CD4-positive, alpha-beta T cell (primary cell): ENCODE measurements at places on chromosomes 12 and 14.

DNA sequence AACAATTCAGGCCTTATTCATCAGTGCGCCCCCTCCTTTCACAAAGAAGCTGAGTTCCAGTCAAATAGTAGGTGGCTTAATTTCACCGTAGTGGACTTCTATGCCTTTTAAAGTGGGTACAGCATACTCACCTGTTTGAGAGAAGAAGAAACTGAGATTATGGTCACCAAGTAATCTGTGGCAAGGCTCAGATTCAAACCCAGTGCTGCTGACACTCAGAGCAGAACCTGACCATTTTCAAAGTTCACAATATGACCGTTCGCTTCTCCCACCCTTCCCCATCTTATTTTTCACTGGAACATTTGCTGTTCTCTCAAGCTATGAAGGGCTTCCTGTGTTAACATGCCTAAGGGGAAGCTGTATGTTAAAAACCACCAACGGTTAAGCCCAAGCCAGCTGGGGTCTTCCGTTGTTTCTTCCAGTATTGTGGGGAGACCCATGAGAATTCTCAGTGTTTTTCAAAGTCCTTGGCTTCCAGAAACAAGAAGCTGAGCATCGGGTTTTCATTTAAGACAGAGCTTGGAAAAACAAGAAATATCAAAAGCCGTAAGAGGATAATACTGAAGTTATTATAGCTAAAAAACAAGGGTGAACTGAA, 6.1 kb upstream of the PSMA6 start:
- no peak for DNase-seq

GRCh38 chr12:51973560-51973959, 22.1 kb downstream of the ACVR1B start:
- DNase-seq: no peak

DNA sequence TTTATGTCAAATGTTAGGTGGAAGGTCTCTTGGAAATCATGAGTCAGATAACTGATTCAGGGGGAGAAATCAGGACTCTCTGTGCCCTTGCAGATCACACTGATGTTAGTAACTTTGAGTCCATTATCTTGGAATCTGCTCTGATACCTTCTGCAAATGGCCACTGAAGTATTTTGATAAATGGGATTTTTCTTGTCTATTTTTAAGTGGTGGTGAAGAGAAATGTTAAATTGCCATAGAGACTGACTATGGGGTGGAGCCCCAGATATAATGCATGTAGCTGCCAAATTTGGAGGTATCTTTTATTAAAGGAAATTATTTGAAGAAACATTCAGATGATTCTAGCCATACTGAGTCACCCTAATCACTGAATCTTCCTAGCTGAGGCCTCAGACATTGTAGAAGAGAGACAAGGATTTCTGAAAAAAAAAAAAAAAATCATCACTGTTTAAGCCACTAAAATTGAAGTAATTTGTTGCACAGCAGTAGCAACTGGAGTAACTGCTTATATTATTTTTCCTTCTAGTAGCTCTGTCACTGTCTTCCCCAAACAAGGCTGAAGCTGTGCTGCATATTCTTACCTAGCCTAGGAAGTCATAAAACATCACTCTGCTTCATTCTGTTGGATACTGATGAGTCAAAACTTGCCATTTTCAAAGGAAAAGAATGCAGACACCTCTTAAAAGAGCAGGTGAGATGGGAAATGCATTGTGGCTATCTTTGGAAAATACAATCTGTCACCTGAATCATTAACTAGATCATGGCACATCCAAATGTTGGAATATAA, 36.0 kb upstream of the CLEC14A start:
- DNase-seq: no peak

DNA sequence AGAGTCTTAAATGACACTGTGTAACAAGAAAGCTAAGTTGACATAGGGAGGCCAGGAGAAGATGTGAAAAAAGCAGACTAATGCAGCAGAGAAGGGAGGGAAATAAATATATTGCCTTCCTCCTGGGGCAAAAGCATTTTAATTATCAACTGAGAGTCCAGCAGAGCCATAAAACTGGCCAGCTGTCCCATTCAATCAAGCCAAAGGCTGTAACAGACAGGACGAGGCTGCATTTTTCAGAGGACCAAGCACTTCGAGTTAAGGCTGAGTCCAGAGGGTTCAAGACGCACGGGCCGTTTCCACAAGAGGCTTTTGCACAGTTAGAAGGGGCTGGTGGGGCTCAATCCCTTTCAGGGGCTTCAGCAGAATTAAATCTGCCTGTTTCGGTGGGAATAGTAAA, 20.4 kb downstream of the MAP3K9 start:
- no peak for DNase-seq

DNA sequence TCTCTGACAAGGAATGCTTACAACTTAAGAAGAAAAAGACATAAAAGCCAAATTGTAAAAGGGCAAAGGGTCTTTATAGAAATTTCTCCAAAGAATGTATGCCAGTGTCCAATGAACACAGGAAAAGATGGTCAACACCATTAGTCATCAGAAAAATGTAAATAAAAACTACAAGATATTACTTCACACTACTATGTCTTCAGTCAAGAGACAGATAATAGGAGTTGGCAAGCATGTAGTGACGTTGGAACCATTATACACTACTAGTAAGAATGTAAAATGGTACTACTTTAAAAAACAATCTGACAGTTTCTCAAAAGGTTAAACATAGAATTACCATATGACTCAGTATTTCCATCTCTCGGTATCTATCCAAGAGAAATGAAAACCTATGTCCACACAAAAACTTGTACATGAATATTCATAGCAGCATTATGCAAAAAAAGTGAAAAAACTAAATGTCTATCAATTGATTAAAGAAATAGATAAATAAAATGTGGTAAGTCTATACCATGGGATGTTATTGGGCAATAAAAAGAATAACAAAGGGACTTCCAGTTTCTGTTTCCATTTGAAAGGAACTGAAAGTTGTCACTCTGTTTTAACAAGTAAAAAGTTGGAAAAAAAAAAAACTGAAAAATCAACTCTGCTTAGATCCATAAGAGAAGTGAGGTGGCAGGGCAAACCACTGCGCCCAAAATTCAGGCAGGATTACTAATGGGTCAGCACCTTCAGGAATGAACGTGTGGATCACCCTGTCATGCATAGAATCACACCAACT, 69.8 kb downstream of the ALG10B start:
- no peak for DNase-seq

- no peak for DNase-seq
These were observed 279.3 kb downstream of the MED13L start for GRCh38 chr12:115998119-115998633.

- DNase-seq: no peak
These were observed 1.5 kb downstream of the KIF21A start for GRCh38 chr12:39441189-39441962.

DNA sequence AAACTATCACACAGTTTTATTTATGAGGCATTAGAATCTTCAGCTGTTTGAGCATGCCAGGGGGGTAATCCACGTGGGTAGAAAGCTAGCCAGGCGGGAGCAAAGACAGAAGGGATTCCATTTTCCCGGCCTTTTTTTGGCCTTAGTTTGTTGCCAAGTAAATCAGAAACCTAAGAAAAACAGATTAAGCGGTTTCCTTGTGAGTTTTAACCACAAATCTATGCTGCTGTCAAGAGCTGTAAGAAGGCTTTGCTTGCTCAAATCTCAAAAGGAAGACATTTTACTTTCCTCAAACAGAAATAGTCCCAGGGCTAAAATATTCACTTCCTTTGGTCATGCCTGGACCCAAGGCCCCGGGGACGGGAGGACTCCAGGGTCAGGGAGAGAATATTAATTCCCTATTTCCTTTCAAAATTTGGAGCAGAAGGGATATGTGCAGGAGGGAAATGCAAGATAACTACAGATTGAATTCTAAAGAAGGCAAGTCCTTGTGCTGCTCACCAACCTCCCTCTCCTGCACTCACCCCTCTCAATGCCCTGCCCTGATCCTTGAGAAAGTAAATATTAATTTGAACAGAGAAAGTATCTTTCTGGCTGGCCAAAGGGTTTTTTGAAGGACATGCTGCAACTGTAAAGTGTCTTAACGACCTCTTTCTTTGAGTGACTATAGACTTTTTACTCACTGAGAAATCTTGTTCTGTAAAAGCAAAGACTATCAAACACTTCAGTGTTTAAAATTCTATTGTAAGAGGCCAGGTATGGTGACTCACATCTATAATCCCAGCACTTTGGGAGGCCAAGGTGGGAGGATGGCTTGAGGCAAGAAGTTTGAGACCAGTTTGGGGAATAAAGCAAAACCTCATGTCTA, 75.7 kb downstream of the HSD17B6 start:
- DNase-seq: no peak

DNA sequence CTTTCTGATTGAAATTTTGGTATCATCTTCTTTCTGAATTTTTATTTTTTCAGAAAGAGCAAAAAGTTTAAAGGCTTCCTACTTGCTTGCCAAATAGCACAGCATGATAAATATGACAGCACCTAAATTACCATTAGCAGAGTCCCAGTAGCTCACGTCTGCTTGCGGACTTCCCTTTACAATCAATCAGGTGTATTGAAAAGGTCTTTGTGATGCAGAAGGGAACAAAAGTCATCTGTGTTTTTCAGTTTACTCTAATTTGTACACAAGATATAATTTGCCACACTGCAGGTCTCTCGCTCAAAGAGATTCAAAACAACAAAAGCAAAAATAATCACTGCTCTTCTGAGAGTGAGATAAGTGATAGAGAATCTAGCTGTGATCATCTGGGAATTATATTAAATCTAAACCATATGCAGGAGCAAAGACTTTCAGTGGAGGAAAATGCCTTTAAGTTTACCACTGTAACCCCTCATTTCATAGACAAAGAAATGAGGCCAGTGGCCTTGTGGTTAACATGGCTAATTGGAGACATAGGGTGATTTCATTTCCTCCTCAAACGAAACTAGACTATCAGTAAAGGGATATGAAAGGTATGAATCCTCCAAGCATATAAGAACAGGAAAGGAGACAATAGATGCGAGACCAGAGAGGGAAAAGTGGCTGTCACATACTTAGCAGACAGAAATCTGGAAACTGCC, 240.8 kb upstream of the TMPO start:
- no peak for DNase-seq

DNA sequence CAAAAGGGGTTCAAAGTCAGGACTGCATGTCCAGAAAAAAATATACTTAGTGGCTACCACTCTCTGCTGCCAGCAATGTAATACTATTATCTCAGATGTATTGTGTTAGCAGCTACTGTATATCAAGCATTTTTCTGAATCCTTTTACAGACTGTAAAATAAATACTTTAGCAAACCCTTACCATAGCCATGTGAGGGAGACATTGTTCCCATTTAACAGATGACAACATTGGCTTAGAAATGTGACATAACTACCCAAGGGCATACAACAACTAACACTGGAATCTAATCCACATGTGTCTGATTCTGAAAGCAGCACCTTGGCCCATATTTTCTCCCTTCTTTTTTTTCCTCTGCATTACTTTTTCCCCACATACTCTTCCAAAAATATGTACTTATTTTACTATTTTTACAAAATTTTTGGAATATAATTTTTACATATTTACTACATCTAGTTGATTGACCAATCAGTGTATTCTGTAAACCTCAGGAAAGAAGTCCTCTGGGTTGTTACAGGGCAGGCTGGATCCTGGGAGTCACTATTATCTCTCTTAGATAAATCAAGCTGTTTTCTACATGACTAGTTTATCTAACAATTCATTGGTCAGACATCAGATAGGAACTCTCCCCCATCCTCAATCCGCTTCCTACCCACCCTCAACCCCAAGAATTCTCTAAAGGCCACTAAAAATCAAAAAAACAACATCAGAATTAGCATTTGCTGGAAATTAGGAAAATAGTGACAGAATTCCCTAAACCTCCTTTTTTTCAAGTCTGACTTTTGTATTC, 154.1 kb downstream of the BTG1 start:
- no peak for DNase-seq

- DNase-seq: no peak
These were observed 126.9 kb upstream of the PDZRN4 start for GRCh38 chr12:41061192-41061591.

GRCh38 chr12:70556179-70556869, 80.9 kb downstream of the PTPRB start:
- DNase-seq: no peak

GRCh38 chr14:94337274-94337673, 14.1 kb upstream of the SERPINA6 start:
- no peak for DNase-seq

DNA sequence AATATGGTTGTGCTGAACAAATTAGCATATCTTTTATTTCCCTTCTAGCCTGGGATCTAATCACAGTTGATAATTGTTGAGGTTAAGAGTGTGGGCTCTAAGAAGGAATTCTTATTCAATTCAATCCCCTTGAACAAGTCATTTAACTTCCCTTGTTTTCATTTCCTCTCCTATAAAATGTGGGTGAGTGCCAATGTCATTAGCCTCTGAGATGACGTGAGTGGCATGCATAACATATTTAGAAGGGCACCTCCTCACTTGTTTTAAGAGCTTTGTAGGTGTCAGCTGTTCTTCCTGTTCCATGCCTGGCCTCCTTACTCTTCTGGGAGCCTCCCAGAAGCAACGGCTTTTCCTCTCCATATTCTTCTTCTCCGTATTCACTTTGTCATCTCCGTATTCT, 155.4 kb upstream of the NEDD1 start:
- DNase-seq: no peak

DNA sequence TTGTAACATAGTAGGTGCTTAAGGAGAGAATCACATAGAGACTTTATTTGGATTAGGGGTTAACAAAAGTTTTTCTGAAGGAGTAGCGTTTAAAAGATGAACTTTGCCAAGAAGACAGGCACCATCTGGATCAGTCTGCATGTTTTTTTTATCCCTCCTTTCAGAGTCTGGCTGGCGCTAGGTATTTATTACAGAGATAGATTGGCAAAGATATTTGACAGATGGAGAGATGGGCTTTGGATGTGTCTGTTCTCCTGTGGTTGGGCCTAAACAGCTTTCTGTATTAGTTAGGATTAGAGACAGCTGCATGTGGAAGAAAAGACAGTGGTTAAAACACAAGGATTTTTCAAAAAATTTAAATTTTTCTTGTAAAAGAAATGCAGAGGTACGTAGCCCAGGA, 133.9 kb downstream of the C12orf75 start:
- DNase-seq: no peak

DNA sequence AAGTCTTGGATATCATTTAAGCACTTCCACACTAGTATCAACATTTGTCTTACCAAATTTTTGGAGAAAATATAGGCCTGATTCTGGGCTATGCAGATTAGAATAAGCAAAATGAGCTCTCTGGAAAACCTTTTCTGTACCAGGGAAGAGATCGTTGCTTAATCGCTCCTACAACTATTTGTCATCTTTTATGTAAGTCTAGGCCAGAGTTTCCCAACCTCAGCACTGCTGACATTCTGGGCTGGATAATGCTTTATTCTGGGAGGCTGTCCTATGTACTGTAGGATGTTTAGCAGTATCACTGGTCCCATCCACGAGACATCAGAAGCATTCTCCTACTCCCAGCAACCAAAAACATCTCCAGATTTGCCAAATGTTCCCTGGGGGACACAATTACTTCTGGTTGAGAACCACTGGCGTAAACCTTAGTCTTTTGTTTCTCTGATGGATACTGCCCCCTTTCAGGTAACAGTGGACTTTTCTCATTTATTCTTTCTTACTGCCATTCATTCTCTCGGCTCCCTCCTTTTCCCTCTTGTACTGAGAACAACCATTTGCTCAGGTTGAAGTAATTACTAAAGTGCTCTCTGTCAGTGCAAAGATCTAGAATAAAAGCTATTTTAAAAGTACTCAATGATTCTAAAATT, 316.9 kb upstream of the E2F7 start:
- DNase-seq: no peak

- DNase-seq: no peak
These were observed 71.8 kb upstream of the BCAT1 start for GRCh38 chr12:25020621-25021243.
